ENCODE measurements at places on chromosomes 11 and 22.

GRCh38 chr11:85947431-85948272, 92.5 kb downstream of the CCDC83 start:
- H3K27ac ChIP-seq = peak overlapping the region; percentile 98
- H3K27me3 ChIP-seq = no peaks in the 10 kb centered on the region
- no peak for DNase-seq

DNA sequence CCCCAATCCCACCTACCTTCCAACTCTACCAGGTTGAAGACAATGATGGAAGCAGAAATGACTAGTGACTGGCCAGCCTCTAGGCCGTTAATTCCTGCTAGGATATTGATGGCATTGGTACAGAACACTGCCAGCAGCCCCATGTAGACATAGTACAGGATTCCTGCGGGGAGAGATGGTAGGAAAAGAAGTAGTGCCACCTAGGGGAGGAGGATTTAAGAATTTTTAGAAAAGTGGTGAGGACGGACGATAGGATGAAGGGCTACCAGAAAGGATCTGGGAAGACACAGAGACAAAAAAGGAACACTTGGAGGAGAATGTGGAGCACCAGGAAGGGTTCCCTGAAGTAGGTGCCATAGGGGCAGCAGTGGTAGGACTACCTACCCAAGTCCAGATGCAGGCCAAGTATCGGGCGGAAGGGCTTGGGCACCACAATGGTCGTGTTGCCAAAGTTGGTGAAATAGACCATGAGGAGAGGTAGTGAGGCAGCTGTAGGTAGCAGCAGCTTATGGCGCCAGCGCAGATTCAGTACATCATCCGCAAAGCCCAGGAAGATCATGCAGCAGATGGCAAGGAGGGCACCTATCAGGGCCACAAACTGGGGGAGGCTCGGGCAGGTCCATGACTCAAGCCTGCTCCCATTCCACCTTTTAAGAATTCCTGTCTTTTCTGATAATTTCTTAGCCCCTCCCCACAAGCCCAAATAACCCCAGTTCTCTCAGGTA, 1.2 kb downstream of the DPAGT1 start:
- H3K4me3 ChIP-seq = peak overlapping the region; percentile 88
- peaks cover 46% of the 10 kb centered on the region for H3K4me1 ChIP-seq
- H3K36me3 ChIP-seq = peaks cover 64% of the 10 kb centered on the region
- peaks cover 1% of the 10 kb centered on the region for H3K27me3 ChIP-seq

DNA sequence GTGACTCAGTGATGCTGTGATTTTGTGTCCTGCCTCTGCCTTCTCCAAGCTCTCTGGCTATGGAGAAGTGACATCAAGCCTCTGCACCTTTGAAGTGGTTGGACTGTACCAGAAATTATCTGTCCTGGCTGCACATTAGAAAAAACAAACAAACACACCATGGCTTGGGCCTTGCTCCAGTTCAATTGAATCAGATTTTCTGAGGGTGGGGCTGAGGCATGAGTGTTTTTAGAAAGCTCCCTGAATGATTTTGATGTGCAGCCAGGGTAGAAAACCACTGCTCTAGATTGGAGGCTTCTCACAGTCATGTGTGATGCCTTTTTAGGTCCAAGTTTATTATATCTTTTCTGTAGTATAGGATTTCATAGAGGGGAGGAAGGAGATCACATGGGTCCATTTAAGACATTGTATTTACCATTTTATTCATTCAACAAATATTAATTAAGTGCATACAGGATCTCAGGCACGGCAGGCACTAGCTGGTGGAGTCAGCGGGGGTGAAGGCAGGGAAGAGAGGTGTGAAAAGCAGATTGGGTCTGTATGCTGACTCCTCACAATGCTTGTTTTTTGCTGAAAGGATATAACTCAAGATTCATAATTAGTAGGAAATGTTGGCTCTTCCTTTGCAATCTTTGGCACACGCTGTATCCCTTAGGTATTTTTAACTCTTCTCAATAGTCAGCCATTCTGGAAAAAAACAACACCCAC, 7.1 kb upstream of the VSTM5 start:
- no peak overlapping the region for H3K4me3 ChIP-seq
- H3K36me3 ChIP-seq = no peaks in the 10 kb centered on the region
- no peak overlapping the region for H3K27ac ChIP-seq
- H3K27me3 ChIP-seq = peaks cover 8% of the 10 kb centered on the region
- H3K4me1 ChIP-seq = no peaks in the 10 kb centered on the region
- DNase-seq = no peak

GRCh38 chr11:75780888-75781287, 12.3 kb downstream of the DGAT2 start:
- no peak overlapping the region for H3K27ac ChIP-seq
- H3K27me3 ChIP-seq = no peaks in the 10 kb centered on the region
- H3K4me3 ChIP-seq = no peak overlapping the region
- DNase-seq = no peak

DNA sequence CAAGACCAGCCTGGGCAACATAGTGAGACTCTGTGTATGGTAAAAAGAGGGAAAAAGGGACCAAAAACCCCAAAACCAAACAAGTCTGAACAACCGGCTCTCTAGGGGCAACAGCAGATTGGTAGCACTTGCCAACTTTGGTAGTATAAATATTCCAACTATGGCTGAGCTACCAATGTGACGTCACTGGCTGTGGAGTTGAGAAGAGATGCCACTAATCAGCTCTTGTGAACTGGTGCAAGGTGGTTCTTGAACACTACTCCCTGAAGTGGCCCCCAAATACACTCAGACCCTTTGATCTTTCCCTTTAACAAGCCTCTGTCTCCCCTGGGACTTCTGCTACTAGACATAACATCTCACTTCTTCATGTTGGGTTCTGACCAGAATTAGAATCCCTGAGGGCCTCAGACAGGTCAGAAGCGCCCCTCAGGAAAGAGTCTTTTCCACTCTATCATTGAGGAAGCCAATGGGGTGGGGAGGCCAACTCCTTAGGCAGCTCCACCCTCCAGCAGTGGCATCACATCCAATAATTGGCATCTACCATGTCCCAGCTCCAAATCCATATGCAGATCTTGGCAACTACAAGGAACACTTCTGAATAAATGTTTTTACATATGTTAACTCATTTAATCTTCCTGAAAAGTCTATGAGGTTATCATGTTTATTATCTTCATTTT, 49.2 kb downstream of the RPL27A start:
- DNase-seq = no peak
- H3K4me1 ChIP-seq = no peaks in the 10 kb centered on the region
- H3K36me3 ChIP-seq = no peaks in the 10 kb centered on the region
- no peak overlapping the region for H3K27ac ChIP-seq
- H3K27me3 ChIP-seq = no peaks in the 10 kb centered on the region

All from activated T-cell treated with anti-CD3 and anti-CD28 coated beads, Interleukin-2, amount 50 U/mL, for 24 hours (primary cell).